ENCODE measurements at places on chromosomes 7 and 10.

GRCh38 chr7:116971869-116972268 lies 18.6 kb downstream of the ST7 start:
- no peak for DNase-seq

DNA sequence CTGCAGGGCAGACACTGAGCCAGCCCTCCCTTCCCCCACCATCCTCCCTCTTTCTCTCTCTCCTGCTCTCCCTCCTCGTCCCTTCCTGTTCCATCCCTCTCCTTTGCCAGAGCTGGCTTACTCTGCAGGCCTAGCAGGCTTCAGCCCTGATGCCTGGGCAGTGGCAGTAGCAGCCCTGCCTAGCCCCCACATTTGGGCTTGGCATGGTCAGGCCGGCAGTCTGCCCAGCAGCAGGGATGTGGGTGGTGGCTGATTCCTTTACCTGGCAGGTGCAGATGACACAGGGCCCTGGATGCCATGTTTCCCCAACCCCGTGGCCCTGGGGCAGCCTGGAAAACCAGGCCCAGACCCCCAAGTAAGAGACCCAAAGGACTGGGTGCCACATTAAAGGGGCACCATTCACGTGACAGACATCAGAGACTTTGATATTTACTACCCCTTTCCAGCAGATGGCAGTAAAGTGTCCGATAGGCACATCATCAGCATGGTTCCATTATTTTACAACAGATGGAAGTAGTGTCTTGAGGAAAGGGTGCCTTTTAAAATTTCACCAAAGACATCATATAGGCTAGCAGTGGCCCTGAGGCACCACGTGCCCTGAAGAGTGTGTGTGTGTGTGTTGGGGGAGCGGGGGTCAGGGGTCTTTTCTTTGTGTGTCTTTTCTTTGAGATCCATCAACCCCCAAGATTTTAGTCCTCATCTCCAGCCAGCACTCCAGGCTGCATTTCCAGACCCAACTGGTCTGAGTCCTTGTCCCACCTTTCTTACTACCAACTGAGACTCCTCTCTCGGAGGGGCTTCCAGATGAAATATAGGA lies 5.9 kb downstream of the KCP start:
- no peak for DNase-seq

- DNase-seq = no peak
These were observed 5.8 kb downstream of the CPA4 start for GRCh38 chr7:130298544-130299326.

- no peak for DNase-seq
These were observed 32.5 kb upstream of the KNDC1 start for GRCh38 chr10:133127291-133128125.

GRCh38 chr10:71743089-71743838 lies 23.7 kb upstream of the C10orf105 start:
- no peak for DNase-seq

GRCh38 chr10:113616244-113617074 lies 47.4 kb downstream of the NRAP start:
- DNase-seq = no peak

GRCh38 chr7:25069900-25070443 lies 55.1 kb downstream of the CYCS start:
- peak; percentile 15 for DNase-seq

DNA sequence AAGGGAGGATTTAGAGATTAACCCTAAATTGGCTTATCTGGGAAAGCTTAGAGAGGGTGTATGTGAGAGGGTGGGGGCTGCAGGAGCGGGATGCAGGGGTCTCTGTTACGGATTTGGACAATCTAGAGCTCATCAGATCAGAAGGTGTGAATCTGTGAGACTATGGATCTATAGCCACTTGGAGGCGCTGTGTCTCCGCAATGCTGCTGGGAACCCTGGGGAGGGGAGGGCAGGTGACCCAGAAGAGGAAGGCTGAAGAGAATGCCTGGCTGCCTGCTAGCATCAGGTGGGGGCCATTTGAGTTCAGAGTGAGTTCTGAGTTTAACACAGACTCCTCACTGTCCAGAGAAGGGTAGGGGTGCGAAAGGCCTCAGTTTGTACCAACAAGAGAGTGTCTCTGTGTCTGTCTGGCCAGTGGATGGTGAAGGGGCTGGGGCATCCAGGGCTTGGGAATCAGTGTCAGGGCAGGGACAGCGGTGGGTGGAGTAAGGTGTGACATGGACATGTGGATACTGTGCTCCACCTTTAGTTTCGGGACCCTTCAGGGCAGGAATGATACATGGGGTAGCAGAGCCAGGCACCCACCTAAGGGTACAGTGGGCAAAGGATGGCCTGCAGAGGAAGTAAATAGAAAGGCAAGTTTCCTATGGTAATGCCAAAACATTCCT lies 187.3 kb upstream of the PRSS58 start:
- no peak for DNase-seq

- DNase-seq = no peak
These were observed 107.4 kb downstream of the SLIT1 start for GRCh38 chr10:97078261-97078937.

GRCh38 chr10:7133958-7134357 lies 276.9 kb downstream of the SFMBT2 start:
- no peak for DNase-seq

GRCh38 chr10:123706236-123706635 lies 40.1 kb downstream of the GPR26 start:
- no peak for DNase-seq

- no peak for DNase-seq
These were observed 474 bp upstream of the NSMCE4A start for GRCh38 chr10:121975295-121976086.

DNA sequence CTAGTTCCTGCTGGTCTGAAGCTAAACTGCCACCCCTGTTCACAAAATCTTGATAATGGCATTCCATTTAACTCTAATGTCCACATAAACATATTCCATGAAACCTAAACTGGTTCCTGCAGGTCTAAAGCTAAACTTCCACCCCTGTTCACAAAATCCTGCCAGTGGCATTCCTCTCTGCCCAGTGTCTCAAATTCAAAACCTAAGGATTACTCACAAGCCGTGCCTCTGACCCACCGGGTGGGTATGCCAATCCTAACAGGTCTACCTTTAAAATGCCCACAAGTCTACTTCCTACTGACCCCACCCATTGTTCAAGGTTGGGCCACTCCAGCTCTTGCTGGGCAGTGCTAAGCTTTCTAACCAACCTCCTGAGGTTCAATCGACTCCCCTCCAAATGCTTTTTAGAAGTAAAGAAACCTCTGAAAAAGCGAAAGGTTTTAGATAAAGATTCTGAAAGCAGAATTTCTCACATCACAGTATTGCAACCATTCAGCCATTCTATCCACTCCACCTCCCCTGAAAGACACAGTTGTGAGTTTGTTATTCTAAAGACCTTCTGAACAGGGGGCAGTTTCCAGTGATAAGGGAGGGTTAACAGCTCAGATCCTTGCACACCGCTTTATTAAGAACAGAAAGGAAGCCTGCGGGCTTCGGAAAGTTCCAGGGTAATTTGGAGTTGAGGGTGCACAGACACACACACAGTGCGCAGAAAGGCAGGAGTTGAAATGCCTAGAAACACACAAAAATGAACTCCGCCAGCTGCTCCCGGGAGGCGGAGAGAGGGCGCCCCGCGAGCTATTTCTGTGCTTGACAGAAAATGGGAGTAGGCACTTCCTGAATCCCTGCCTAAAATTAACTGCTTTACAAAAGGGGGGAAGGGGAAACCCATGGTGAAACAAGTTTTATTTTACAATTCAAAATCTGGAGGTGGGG lies 87.7 kb downstream of the TNS3 start:
- no peak for DNase-seq

- DNase-seq = no peak
These were observed 750.2 kb downstream of the XPNPEP1 start for GRCh38 chr10:109173121-109173520.

DNA sequence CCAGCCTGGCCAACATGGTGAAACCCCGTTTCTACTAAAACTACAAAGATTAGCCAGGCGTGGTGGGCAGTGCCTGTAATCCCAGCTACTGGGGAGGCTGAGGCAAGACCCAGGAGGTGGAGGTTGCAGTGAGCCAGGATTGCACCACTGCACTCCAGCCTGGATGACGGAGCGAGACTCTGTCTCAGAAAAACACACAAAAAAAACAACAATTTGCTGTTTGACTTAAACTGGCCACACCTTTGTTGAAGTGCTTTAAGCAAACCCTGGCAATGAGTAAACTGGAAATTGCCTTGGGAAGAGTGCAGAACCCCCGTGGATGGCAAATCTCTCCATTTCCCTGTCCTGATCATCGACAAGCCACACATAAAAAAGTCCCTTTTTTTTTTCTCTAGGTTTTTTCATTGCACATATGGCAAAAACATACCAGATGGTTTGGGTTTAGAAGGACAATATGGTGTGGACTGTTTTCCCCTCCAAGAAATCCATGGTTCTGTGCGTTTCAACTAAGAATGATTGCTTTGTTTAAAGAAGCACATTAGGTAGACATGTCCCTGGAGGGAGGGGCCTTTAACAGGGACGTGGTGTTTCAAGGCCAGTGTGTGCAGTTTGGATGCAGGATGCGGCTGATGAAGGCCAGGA lies 76.9 kb downstream of the NRP1 start:
- no peak for DNase-seq

DNA sequence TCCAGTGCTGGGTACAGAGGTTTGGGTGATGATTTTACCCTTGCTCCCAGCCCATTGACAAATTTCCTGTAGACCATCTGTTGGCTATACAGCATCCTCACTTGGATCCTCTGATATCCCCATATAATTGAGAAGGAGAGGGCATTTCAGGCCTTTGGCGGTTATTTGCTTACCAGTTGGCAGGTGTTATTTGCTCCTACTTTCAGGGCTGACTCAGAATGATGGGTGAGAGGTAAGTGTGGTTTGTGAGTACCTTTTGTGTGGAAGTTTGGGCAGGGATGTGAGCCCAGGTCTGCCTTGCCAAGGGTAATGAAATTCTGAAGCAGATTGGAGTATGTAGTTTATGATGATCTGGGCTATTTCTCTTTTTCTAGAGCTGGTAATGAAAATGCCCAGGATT lies 93.6 kb downstream of the LRMDA start:
- no peak for DNase-seq

DNA sequence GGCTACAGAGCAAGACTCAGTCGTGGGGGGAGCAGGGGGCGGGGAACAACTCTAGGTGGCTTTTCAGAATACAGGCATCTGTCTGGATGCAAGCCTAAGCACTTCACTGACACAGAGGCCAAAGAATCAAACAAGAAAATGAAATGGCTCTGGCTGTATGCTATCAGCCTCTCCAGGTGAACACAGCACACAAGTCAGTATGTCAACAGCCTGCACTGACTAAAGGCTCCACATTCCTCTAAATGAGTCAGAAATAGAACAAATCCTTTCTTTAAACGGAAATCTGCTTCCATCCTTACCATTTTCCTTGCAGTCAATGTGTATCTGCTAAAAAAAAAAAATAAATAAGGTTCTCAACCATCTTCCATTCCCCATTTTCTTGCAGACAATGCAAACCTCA lies 88.3 kb downstream of the ARMH3 start:
- no peak for DNase-seq

- DNase-seq = no peak
These were observed 152.9 kb downstream of the MAGI2 start for GRCh38 chr7:79300573-79300972.

DNA sequence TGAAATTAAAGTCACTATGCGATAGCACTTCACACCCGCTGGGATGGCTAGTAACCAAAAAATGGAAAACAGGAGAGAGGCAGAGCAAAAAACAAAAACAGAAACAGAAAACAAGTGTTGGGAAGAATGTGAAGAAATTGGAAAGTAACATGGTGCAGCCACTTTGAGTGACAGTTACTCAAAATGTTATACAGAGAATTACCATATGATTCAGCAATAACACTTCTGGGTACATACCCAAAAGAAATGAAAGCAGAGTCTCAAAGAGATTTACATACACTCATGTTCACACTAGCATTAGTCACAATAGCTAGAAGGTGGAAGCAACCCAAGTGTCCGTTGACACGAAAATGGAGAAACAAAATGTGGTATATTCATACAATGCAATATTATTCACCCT lies 88.6 kb upstream of the KCNIP2 start:
- DNase-seq = no peak

DNA sequence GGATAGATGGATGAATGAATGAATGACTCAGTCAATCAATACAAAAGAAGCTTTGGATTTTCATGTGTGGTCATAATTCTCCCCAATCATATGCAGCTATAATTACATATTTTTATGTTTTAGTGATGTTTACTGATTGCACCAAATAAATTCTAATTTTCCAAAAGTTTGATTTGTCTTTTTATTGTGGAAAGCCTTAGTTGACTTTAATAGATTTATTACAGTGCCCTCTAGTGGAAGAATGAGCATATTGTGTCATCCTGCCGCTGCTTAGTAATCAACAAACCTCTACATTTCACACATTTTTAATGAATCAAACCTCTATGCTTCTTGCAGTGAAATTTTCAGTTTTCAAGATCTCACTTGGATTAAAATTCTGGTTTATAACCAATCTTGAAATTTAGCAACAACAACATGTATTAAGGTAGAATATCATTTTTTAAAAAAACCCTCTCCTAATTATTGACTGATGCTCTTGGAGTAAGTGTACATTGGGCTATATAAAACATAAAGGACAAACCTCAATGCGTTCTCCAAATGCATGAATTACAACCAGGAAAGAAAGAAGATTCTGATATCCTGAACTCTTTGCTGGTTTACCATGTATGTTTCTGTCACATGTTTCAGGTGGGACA lies 55.6 kb upstream of the PNLIP start:
- no peak for DNase-seq
